ENCODE measurements at places on chromosomes 4 and X.

GRCh38 chrX:340641-341423 is 22.2 kb upstream of the GTPBP6 start:
- no peak for DNase-seq

DNA sequence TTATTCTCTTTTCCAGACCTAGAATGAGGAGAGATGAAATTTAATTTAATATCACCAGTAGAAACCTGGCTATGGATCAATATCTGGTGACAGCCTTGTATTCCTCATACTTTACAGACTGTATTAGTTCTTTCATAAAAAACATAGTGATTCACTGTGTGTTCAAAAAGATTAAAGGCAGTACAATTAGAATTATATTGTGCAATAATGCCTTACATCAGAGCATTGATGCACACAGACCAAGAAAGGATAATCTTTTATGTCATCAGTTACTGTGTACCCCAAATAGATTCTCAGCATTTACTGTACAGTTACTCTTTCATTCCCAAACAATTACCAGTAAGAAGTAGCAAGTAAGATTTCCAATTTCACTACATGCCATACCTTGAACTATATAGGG is 260.5 kb upstream of the ANXA10 start:
- no peak for DNase-seq

DNA sequence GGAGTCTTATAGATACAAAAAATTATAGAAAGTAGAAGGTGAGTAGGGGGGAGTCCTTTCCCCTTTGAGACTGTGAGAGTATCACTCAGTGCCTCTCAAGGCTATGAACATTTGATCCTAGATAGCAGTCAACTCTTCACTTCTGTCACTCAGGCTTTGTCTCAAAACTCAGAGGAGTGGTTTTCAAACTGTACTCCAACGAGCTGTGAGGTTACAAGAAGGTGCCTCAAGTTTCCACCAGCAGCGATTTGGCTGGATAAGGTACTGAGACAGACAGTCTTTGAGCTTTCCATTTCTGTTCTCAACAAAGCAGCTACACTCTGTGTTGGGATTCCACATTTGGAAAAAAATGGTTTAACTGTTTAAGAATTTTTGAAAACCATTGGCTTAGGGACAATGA is 48.0 kb upstream of the NDST3 start:
- no peak for DNase-seq

GRCh38 chrX:50680990-50681389 is 133.0 kb downstream of the SHROOM4 start:
- DNase-seq: no peak

- no peak for DNase-seq
Observed at GRCh38 chr4:156321203-156321602, 367.5 kb upstream of the CTSO start.

DNA sequence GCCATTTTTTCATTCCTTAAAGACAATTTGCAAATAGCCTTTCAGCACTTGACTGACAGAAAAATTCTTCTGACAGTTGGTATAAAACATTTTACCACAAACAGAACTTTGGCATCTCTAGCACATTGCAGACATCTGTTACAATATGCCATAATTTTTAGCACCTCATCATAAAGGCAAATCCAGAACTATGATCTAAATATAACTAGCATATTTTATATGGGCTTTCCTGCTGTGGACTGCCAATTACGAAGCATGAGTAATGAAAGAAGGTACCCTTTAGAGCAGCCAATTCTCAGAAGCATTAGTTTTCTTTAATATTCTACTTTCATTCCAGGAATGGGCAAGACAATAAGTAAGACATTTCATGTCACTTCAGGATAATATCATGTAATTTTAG is 647.4 kb upstream of the GALNT7 start:
- DNase-seq: no peak

DNA sequence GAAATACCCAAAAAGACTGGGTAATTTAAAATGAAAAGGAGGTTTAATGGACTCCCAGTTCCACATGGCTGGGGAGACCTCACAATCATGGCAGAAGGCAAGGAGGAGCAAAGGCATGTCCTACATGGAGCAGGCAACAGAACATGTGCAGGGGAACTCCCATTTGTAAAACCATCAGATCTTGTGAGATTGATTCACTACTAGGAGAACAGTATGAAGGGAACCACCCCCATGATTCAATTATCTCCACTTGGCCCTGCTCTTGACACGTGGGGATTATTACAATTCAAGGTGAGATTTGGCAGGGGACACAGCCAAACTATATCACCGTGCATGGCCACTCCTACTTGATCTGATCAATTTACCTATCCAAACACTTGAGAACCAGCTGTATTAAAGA is 131.5 kb upstream of the LDB2 start:
- no peak for DNase-seq

GRCh38 chrX:19563327-19563726 is 48.0 kb upstream of the MAP3K15 start:
- DNase-seq: no peak

- no peak for DNase-seq
Observed at GRCh38 chr4:139243448-139244365, 36.3 kb downstream of the MGARP start.

GRCh38 chr4:84985952-84986351 is 19.5 kb upstream of the WDFY3 start:
- DNase-seq: no peak

DNA sequence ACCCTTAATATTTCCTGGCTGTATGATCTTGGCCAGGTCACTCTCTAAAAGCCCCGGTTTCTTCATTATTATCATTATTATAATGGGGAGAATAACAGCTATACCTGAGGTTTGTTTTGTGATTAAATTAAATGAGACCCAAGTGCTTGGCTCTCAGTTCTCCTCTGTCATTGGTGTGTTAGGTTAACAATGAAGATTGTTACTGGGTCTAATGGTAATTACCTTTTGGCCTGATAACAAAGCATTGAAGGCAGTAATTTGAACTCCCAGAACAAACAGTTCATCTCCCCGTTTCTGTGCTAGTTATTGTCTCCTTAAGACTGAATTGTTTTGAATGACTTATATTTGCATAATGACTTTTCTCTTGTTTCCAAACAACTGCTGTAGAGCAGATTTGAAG is 6.8 kb upstream of the ANAPC4 start:
- no peak for DNase-seq

DNA sequence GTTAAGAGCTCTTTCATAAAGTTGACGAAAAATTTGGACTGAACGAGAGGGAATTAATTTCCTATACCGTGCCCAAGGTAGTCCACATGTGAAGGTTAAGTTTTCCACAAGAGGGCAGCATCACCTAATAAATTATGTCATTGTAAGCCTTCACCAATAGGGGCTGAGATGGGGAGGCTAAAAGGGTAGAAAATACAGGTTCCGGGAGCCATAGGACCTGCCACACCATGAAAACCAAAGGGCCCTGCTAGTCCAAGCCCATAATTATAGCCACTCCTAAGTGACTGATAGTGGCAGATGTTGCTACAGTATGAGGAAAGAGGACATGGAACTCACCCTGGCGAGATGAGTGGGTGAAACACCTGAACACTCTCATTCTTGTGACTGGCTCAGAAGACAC is 122.2 kb downstream of the SHROOM4 start:
- DNase-seq: no peak

DNA sequence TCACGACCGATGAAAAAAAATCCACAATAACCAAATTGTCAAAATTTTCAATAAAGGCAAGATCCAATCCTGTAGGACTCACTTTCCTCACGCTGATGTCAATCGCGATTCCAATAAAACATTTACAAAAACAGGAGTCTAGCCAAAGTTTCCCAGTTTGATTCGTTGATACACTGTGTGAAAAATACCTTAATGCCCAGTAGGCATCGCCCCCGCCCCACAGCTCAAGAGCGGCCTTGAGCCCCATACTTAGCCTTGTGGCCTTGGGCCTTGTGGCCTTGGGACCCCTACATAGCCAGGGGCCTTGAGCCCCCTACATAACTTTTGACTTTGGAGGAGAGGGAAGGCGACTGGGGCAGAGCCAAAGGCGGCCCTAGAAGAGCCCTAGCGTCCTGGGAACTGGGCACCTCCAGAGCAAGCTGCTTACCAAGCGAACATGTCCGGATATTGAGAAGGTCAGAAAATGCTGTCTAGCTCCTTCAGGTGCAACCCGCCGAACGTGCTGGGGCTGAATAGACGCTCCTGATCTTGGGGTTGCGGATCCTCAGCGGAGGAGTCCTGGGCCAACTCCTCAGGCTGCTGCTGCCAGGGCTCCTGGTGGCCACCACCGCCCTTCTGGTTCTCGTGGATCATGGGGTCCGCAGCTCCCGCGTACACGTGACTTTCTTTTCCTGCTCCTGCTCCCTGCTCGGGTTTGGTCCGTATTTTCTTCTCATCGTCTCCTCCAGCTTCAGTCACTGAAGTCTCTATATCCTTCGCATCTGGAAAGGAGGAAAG is 62.9 kb downstream of the RHOXF2B start:
- DNase-seq: no peak

DNA sequence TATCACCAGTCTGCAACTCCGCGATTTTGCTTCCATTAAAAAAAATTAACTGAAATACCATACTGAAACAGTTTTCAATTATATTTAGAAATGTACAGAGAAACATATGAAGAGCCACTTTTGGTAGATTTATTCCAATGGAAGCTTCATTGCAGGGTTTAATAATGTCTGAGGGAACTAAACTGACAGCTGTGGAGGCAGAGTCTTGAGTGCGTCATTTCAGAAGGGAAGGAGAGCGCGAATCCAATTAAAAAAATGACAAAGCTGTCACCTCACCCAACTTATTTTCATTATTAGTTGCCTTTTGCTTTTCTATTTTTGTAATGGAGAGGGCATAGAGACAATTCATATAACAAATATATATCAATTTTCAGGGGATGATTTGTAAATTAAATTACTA is 104.0 kb downstream of the UNC5C start:
- no peak for DNase-seq

GRCh38 chrX:131675596-131676194 is 131.8 kb downstream of the OR13H1 start:
- DNase-seq: no peak

GRCh38 chr4:169604131-169604900 is 8.1 kb downstream of the NEK1 start:
- no peak for DNase-seq

DNA sequence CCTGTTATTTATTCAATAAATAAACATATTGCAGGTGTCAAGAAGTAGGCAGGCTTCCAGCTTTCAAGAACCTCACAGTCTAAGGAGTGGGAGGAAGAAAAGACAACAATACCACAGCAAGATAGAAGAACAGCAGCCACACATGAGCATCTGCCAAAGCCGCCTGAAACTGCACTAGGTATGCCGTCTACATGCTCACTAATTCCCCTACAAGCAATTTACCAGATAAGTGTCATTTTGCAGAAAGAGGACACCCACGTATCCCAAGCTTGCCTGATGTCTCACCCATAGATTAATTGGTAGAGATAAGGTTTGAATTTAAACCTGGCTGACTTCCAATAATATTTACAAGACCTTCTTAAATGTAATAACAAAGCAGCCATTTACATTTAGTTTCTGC is 439.4 kb upstream of the CPEB2 start:
- no peak for DNase-seq

DNA sequence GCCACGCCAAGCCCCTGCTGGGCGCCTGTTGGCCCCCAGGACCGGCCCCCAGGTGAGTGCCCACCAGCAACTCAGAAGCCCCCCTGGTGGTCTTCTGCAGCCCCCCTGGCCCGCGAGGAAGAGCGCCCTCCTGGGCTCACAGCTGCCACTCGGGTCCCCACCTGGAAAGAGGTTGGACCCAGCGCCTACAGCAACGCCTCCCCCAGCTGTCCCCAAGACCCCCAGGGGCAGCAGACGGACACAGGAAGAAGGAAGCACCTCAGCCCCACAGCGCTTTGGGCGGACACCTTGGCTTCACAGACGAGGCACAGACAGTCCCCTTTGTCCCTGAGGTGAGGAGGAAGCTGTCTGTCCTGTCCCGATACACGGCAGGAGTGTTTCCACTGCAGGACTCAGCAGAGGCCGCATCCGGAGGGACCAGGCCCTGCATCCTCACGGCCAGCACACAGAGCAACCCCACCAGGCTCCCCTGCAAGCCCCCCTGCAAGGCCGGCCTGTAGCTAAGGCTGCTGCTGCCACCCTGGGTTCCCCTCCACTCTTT is 115.6 kb upstream of the NKX1-1 start:
- no peak for DNase-seq

DNA sequence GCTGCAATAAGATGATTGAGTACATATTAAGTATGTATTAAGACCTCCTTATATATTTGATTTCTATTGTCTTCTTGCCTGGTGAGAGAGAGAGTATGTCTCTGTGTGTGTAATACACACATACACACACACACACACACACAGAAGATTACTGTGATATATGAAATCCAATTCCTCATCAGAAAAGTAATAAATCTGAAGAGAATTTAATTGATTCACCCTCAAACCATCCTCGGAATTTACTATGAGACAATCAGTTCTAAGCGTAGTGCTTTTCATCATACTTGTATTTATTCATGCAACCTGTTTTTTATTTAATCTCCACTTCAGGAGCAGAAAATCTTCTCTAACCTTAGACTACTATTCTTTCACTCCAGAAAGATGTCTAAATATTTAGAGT is 62.3 kb upstream of the TLL1 start:
- DNase-seq: no peak

- no peak for DNase-seq
Observed at GRCh38 chr4:146112389-146112788, 63.1 kb upstream of the LSM6 start.
